T-cell (primary cell): ENCODE measurements at places on chromosomes 1 and 21. TPM values are rescaled to one million over a fixed set of nuclear protein-coding genes. Genes with fewer than 3 reads are reported as not detected.

The CRNN gene
- not detected for total RNA-seq

The LRRC71 gene
- total RNA-seq = not detected

The ATP6V1G3 gene
- total RNA-seq = not detected

The RPL5 gene
- total RNA-seq = 1,366 TPM

The GPR25 gene
- total RNA-seq = 1.5 TPM

The ECM1 gene
- total RNA-seq = 0.25 TPM

The PTPRU gene
- total RNA-seq = not detected

The PPIAL4G gene
- 2.1 TPM for total RNA-seq

The CCDC17 gene
- total RNA-seq = 8.6 TPM

The NCF2 gene
- total RNA-seq = 4.0 TPM

The APOBEC4 gene
- not detected for total RNA-seq

The PTGFRN gene
- 0.65 TPM for total RNA-seq

The EVA1B gene
- 5.6 TPM for total RNA-seq

The XCL2 gene
- 6.3 TPM for total RNA-seq

The PLA2G5 gene
- total RNA-seq = not detected

The PIK3R3 gene
- 1.4 TPM for total RNA-seq

The NUDC gene
- total RNA-seq = 43.2 TPM

The SH3D21 gene
- 2.2 TPM for total RNA-seq

The OR6N1 gene
- not detected for total RNA-seq
